EH (cell line): ENCODE measurements at places on chromosomes 3 and 15.

- DNase-seq = peak; percentile 65
Observed at GRCh38 chr3:181700168-181701087, 11.3 kb upstream of the SOX2 start.

- no peak for DNase-seq
Observed at GRCh38 chr3:9945358-9945757, 6.8 kb downstream of the PRRT3 start.

GRCh38 chr15:36579792-36580431 is 486 bp downstream of the CDIN1 start:
- no peak for DNase-seq

GRCh38 chr3:10004506-10004905 is 17.9 kb upstream of the EMC3 start:
- DNase-seq = no peak

GRCh38 chr3:178456621-178457285 is 79.5 kb upstream of the KCNMB2 start:
- no peak for DNase-seq

- no peak for DNase-seq
Observed at GRCh38 chr3:159781867-159782266, 206.8 kb upstream of the IL12A start.

DNA sequence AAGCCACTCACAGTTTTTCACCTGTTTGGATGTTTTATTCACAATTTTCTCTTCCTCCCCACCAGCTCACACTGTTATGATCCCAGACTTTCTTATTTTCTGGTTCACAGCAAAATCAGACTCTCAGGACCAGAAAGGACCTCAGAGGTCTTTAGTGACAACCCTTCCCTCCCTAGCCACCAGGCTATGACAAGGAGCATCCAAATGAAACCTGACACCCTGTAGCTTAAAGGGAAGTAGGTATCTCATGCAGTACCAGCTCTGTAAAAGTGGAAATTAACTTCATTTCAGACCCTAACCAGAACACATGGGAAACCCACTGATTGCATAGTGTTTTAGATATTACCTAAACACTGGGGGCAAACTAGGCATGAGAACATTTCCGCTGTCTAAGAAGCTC is 45.3 kb downstream of the ATP13A5 start:
- DNase-seq = no peak

DNA sequence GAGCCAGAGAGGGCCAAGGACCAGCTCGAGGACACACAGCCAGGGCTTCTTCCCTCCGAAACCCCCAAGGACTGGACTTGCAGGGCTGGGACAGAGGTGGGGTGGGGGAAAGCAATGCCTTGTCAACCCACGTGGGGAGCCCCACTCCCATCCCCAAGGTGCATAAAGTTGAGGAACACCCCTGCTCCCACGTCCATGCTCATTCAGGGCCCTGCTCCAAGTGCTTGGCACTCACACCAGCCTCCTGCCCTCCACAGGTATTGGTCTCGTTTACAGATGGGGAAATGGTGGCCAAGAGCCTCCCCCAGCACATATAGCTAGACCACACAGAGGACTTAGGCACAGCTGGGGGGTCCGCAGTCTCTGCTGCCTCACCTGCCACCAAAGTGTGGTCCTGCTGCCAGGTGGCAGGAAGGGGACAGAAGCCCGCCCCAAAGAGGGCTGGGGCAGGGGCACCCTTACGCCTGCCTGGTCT is 50.5 kb upstream of the CSPG4 start:
- DNase-seq = no peak

- DNase-seq = peak; percentile 98
Observed at GRCh38 chr3:100073714-100074307, 40.5 kb downstream of the FILIP1L start.

GRCh38 chr3:169527507-169527906 is 136.0 kb downstream of the MECOM start:
- DNase-seq = no peak

GRCh38 chr3:102182162-102182561 is 252.7 kb upstream of the ZPLD1 start:
- peak; percentile 86 for DNase-seq

GRCh38 chr3:185423178-185423577 is 60.2 kb downstream of the MAP3K13 start:
- DNase-seq = peak; percentile 55

DNA sequence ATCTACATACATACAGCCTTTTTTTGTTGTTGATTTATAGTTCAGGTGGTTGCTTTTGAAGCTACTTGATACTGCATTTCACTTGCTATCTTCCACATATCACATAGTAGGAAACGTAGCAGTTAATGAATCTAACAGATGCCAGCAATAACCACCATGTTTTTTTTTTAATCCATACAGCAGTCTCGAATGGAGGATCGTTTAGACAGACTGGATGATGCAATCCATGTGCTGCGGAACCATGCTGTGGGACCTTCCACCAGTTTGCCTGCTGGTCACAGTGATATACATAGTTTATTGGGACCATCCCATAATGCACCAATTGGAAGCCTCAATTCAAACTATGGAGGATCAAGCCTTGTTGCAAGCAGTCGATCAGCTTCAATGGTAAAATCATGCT is 123.2 kb upstream of the CGNL1 start:
- no peak for DNase-seq

- DNase-seq = no peak
Observed at GRCh38 chr3:35757991-35758757, 118.8 kb downstream of the ARPP21 start.

DNA sequence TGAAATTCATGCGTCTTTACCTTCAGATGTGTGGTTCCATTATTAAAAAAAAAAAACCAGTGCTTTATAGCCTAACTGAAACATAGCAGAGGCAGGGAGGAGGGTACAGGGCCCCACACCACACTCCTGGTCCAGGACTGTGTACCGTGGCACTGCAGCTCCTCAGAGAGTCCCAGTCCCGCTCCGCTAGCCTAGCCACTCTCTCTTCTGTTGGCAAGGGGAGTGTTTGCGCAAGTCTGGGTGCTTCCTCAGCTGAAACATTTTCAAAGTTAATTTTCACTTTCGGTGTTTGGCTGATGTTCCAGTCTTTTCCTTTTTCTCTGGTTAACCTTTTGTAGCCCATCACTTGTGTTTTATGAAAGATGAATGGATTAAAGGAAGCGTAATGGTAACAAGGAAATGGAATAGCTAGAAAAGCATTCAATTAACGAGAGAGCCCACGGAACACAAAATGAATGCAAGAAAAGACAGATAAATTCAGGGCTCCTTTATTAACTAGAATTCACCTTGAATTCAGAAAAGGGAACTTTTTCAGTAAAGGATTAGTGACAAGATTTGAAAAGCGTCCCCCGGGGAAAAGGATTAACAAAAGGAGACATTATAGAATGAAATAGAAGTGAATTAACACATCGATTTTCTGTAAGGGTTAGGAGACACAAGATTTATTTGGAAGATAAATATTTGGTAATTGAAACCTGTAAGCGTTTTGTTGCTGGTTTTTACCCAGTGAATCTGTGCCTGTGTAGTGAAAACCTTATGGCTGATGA is 177.0 kb downstream of the CACNA2D3 start:
- no peak for DNase-seq

GRCh38 chr3:3817865-3818264 is 18.6 kb downstream of the LRRN1 start:
- DNase-seq = no peak

DNA sequence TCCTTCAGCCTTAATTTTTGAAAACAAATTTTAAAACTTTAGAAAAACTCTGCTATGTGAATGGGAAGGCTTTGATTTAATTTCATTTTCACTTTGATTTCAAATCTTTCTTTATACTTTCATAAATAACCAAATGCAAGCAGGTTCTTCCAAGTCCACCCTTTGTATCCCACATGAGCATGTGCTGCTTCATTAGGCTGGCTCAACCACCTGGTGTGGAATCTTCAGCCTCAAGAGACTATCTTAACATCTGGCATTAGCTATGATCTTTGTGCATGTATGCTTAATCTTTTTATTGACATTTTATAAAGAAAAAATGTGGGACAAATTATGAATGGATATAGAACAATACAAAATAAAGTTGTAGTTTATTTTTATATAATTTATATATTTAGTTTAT is 81.8 kb upstream of the MLF1 start:
- DNase-seq = no peak

GRCh38 chr3:24565656-24566055 is 71.0 kb upstream of the THRB start:
- DNase-seq = no peak

- DNase-seq = peak; percentile 82
Observed at GRCh38 chr3:14208977-14209394, 30.4 kb downstream of the LSM3 start.

GRCh38 chr3:1092771-1093170 is at the start of gene CNTN6:
Gene CNTN6 (plus strand): TSS chr3:1093024. CDS start chr3:1148009, 54,985 bp downstream.
- DNase-seq = no peak

DNA sequence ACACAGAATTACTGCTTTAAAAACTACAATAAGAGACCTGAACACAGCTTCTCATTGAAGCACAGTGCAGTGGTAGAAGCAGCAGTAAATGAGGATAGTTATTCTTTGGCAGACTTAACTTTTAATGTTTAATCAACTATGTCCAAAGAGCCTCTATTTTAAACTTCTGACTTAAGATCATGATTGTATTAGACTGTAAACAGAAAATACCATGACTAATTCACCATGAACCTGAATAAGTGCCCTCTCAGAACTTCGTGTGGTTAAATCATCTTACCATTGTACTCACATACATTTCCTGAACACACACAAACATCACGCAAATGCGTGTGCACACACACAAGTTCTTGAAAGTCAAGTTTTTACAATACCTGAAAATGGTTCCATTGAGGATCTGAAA is 13.9 kb downstream of the CEP152 start:
- DNase-seq = peak; percentile 64

DNA sequence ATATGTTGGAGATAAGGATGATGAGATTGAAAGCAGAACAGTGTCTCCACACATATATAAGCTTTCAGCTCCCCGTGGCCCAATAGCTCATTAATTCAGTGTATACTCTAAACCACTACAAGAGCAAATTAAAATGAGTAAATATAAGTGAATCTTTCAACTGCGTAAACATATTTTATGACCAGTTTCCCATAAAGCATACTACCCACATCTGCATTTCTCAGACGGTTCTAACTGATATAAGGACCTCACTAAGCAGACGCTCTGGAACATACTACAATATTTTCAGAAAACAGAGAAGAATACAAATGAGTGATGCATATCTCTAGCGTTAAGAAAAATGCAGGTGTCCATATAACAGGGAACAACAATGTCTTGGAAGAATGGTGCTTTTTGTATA is 73.2 kb downstream of the INO80 start:
- DNase-seq = no peak
